ELR (cell line): ENCODE measurements at places on chromosomes 3 and 15.

GRCh38 chr15:56794553-56795329 lies 61.4 kb upstream of the ZNF280D start:
- DNase-seq: no peak

DNA sequence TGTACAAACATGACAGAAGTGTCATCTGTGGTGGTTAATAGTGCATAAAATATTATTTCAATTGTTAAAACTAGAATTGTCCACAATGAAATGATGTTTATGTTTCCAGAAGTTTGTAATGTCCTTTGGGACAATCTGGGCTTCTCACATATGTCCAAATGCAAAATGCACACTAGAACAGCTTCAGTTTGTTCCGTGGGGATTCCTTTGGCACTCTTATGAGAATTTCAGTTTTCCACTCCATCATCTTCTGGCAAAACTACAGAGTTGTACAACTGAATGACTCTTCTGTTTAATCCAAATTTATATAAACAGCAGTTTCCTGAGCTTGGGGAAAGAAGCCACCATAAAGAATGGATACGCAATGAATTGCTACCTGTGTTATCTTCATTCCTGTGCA lies 2.0 kb upstream of the OR5H6 start:
- DNase-seq: no peak

DNA sequence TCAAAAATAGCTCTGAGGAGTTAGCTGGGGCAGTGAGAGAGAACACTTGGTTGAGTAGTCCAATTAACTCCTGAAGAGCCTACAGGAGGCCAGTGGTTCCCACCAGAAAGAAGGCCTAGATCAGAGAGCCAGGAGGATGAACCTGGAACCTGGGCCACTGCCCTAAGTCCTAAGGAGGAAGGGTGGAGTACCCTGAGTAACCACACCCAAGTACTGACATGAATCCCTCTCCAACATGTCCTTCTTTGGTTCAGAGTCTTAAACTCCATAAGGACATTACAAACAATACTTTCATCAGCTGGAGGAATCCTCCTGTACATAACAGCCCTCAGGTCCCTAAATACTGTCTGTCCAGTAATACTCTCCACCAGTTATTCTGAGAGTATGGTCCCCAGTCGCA lies 25.6 kb upstream of the C3orf62 start:
- no peak for DNase-seq

GRCh38 chr15:76181705-76182107 lies 121.9 kb downstream of the TMEM266 start:
- no peak for DNase-seq

DNA sequence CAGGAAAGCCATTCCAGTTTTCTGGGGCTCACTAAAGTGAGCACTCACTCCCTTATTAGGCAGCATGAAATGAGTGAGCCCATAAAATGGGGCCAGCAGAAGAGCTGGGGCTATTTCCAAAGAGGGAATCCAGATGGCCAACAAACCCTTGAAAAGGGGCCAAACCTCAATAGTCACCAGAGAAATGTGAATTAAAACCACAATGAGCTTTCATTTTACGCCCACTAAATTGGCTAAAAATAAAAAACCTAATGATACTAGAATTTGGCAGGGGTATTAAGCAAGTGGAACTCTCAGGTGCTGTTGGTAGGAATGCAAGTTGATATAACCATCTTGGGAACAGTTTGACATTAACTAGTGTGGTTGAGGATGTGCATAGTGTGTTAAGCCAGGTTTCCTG lies 42.1 kb upstream of the RAF1 start:
- no peak for DNase-seq

- no peak for DNase-seq
Observed at GRCh38 chr15:73744293-73744692, 8.9 kb downstream of the INSYN1 start.

DNA sequence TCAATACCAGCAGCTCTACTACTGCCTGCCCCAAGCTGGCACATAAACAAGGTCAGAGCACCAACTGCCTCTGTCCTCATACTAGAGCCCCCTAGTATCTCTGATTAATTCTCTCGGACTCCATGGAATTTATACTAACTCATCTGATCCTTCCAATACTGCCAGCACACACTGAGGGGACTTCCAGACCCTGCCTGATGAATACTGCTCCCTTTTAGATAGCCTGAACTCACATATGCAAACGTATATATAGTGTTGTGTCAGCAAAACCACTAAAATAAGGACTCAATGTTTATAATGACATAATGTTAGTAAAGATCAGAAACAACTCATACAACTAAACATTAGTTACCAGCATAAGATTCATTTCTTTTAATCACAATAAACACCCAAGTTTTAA lies 25.0 kb downstream of the CEP70 start:
- peak; percentile 13 for DNase-seq
